Memory B cell (primary cell): ENCODE measurements at places on chromosomes 16 and 17.

- DNase-seq = no peak
These were observed 18.0 kb downstream of the FAM234A start for GRCh38 chr16:252366-253337.

GRCh38 chr17:4833941-4834680, 971 bp downstream of the MINK1 start:
- no peak for DNase-seq

DNA sequence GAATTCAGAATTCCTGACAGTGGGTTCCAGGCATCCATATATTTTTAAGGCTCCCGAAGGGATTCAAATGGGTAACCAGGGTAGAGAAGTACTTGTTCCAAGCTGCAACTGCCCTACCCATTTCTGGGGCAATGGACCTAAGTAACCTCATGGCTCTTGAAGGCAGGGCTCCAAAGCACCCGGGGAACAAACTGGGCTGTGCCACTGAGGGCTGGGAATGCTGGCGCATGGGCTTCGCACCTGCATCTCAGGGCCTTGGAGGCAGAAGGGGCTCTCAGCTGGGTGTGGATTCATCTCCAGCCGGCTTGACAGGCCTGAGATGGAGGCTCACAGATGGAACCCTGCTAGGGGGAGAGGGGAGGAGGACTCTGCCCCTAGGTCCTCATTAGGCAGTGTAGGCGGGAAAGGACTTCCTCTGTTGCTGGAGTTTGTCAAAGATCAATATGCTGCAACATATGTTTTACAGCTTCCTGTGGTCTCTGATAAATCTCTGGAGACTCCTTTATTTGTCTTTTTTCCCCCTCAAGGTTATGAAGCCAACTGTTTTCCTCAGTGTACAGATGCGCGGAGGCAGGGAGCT, 232.3 kb upstream of the NLRP1 start:
- no peak for DNase-seq

DNA sequence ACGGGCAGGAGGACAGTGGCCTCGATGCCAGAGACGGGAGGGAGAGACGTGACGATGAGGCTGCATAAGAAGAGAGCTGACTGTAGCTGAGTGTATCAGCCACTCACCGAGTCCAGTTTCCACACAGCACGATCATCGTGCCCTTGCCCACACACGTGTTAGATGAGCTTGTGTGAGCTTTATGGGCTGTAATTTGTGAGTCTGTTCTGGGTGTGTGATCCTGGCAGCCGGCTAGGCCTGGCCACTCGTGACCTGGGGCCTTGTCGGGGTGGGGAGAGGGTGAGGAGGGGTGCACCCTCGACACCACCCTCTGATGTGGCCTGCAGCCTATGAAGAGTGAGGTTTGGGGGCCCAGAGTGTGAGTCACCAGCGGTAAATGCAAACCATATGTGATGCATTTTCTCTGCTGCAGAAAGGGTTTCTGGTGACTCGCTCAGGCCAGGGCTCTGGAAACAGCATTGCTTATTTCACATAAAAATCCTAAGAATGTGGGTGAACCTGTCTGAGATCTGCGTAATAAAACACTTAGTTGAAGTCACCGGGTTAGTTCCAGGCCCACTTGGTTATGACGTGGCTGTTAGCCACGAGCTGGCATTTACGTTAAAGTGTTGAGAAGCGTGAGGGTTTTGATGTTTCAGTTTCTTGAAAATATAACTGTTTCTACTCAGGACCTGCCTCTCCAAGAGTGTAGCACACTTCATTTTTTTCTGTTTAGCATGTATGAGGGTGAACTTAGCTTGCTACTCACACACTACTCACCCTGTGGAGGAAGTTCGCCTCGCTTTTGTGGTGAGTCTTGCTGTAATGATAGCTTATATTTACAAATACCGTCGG, 4.2 kb downstream of the METRNL start:
- DNase-seq = no peak

GRCh38 chr17:15464231-15464985, 3.0 kb downstream of the CDRT4 start:
- DNase-seq = no peak

DNA sequence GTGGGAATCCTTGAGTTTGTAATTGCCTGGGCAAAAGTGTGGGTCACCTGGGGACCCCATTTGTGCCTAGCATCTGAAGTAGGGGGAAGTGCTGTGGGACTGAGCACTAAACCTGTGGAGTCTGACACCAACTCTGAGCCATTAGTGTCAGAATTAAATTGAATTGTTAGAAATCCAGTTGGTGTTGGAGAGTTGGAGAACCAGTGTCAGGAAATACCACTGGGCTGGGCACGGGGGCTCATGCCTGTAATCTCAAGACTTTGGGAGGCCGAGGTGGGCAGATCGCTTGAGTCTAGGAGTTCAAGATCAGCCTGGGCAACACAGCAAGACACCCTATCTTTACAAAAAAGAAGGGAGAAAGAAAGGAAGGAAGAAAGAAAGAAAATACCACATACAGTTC, 67.5 kb upstream of the BRD7 start:
- no peak for DNase-seq
